ENCODE measurements at places on chromosomes 7 and 10. TPM values are rescaled to one million over a fixed set of nuclear protein-coding genes. Genes with fewer than 3 reads are reported as not detected.

The SUGCT gene
- 0.78 TPM for total RNA-seq

DNA sequence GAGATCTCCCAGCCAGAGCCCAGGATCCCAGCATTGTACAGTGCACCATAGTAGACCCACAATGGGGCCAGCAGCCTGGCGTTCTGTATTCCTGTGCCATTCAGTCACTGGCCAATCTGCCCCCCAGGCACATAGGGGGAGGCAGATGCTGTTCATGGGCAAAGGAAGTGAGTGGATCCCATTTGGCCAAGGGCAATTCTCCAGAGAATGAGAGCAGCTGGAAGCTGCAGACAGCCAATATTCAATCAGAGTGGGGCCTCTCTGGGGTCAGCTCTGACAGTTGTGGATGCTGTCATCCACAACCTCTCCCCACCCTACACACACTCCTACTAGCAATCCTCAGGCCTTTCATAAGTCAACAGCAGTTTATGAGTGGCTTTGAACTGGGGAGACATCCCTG, 17.5 kb downstream of the STEAP1B start:
- H3K4me1 ChIP-seq = no peaks in the 10 kb centered on the region
- no peak for DNase-seq
- H3K27ac ChIP-seq = no peak overlapping the region

GRCh38 chr10:84903320-84903719, 574.9 kb downstream of the CCSER2 start:
- no peak for DNase-seq
- H3K36me3 ChIP-seq = no peaks in the 10 kb centered on the region
- no peak overlapping the region for H3K4me3 ChIP-seq
- H3K4me1 ChIP-seq = no peaks in the 10 kb centered on the region
- H3K27ac ChIP-seq = no peak overlapping the region

DNA sequence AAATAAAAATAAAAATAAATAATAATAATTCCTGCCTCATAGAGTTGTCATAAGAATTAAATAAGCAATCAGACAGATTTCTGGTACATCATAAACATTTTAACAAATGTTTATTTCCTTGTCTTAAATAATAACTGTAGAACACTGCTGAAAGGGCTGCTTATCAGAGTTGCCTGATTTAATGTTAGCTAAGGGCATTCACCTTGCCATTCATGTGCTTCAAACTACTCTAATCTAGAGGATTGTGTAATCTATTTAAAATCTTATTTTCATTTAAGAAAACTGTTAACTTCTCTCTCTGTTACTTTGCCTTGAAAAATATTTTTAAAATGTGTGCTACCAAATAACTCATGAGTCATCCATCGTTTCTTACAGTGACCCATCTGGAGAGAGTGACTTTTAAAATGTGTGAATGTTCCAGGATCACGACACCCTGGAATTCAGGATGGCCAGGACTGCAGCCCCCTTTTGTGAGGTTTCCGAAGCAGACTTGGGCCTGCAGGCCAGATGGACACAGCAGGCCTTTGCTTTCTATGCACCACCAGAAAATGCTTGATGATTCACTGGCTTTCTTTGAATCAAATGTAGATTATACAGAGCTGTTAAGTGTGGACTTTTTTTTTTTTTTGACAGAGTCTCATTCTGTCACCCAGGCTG, 109.1 kb upstream of the TNS3 start:
- DNase-seq = peak; percentile 18
- no peaks in the 10 kb centered on the region for H3K36me3 ChIP-seq
- no peak overlapping the region for H3K27ac ChIP-seq

DNA sequence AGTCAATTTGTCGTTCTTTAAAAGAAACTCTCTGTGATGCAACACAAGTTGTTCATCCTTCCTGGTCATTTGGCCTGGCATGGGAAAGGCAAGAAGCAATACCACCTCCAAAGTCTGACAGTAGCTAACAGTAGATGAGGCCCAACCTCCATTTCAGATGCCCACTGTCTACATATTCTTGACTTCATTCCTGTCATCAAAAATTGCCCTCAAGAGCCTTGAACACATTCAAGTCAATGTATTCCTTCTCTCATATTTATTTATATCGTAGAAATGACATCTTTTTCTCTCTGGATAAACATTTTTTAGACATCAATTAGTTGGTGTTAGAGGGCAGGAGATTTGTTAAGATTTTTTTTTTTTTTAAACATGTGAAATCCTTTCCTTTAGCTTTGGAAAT, 33.7 kb downstream of the ABLIM1 start:
- H3K27ac ChIP-seq = peak overlapping the region; percentile 81
- DNase-seq = no peak
- H3K4me1 ChIP-seq = peaks cover 39% of the 10 kb centered on the region
- H3K4me3 ChIP-seq = no peak overlapping the region
- H3K36me3 ChIP-seq = no peaks in the 10 kb centered on the region

- H3K4me1 ChIP-seq = peaks cover 46% of the 10 kb centered on the region
- H3K4me3 ChIP-seq = no peak overlapping the region
- no peak overlapping the region for H3K27ac ChIP-seq
- H3K36me3 ChIP-seq = no peaks in the 10 kb centered on the region
- DNase-seq = no peak
- peaks cover 10% of the 10 kb centered on the region for H3K27me3 ChIP-seq
Observed at GRCh38 chr7:157274991-157275427, 61.8 kb upstream of the DNAJB6 start.

DNA sequence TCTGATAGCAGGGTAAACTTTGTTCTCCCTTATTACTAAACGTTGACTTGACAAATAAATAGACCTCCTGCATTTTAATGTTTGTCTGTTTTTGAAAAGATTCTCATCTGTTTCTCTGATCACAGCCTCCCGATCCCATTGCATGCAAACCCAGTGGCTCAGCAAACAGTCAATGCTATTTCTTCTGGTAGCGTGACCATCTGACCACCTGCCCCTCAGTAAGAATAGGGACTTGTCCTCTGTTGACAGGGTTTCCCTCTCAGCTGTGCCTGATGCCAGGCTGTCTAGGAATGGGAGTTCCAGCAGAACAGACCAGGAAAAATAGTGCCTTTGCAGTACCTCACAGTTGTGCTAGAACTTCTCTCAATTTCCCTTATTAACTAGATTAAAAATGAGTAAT, 40.7 kb upstream of the EBLN1 start:
- H3K36me3 ChIP-seq = no peaks in the 10 kb centered on the region
- no peak for DNase-seq
- no peak overlapping the region for H3K27ac ChIP-seq
- H3K4me3 ChIP-seq = no peak overlapping the region

DNA sequence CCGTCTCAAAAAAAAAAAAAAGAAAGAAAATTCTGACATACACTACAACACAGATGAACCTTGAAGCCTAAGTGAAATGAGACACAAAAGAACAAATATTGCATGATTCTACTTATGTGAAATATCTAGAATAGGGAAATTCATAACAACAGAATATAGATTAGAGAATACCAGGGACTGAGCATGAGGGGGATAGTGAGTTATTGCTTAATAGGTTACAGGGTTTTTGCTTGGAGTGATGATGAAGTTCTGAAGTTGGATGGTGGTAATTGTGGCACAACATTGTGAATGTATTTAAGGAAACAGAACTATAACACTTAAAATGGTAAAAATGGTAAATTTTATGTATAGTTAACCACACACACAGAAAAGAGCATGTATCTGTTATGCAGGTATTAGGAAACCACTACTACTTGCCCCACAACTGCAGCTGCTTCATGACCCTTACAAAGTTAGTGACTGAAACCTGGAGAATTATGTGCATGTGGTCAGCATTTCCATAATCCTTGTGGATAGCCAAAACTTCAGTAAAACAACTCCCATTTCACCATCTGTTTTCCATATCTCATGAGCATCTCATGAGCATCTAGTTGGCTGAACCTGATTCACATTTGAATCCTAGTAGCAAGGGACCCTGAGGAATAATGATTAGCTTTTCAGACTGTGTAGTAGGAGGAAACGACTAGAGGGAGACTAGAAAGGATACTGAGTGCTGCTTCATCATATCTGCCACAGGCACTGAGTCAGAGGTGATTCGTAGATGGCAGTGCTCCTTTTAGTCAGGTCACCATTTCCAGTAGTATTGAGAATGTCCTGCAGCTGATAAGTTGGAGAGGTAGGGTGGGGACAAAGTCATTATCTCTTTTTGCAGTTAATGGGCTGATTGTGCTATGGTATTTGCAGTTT, 26.3 kb downstream of the SAMD8 start:
- no peaks in the 10 kb centered on the region for H3K27me3 ChIP-seq
- DNase-seq = no peak
- no peak overlapping the region for H3K27ac ChIP-seq
- H3K4me1 ChIP-seq = peaks cover 23% of the 10 kb centered on the region

GRCh38 chr7:28981161-28981465, 23.0 kb upstream of the TRIL start:
- no peaks in the 10 kb centered on the region for H3K36me3 ChIP-seq
- H3K27ac ChIP-seq = no peak overlapping the region
- no peaks in the 10 kb centered on the region for H3K27me3 ChIP-seq
- DNase-seq = no peak

GRCh38 chr10:44829426-44829825, 81.7 kb upstream of the TMEM72 start:
- no peak overlapping the region for H3K27ac ChIP-seq
- H3K4me3 ChIP-seq = no peak overlapping the region
- H3K4me1 ChIP-seq = no peaks in the 10 kb centered on the region

DNA sequence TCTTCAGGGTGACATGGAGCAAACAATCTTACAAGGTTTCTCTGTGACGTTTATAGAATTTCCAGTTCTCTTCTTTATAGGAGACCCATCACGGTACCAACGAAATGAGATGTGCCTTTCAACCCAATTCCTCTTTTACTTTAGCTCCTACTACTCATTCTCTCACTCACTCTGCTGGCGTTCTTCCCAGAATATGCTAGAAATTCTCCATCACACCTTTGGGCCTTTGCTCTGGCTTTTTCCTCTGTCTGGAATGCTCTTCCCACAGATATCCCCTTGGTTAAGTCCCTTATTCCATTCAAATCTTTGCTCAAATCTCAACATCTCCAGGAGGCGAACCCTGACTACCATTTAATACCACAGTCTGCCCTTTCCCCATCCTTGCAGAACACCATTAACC, 39.0 kb downstream of the SEMA3C start:
- no peaks in the 10 kb centered on the region for H3K4me1 ChIP-seq
- no peak overlapping the region for H3K4me3 ChIP-seq
- no peak for DNase-seq
- no peaks in the 10 kb centered on the region for H3K36me3 ChIP-seq
- H3K27me3 ChIP-seq = no peaks in the 10 kb centered on the region
- no peak overlapping the region for H3K27ac ChIP-seq

The TRPV5 gene
- not detected for total RNA-seq

DNA sequence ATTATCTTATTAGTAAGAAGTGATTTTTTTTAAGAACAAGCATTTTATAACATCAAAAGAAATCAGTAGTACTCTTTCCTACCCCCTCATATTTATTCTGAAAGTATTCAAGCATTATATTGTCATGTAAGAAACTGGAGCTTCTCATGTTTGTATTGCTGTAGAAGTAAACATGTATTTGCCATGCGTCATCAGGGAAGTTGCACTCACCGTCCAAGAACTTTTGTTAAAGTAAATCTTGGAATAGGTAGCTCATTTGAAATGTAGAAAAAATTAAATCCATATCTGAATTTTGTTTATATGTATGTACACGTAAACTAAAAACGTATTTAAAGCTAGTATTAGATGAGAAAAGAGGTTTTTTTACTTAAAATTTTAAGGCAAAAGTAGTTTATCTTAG, 96.8 kb downstream of the PTEN start:
- peaks cover 26% of the 10 kb centered on the region for H3K4me1 ChIP-seq
- H3K27ac ChIP-seq = peak overlapping the region; percentile 8
- no peaks in the 10 kb centered on the region for H3K27me3 ChIP-seq
- peaks cover 5% of the 10 kb centered on the region for H3K36me3 ChIP-seq
- H3K4me3 ChIP-seq = no peak overlapping the region
- DNase-seq = no peak

- no peaks in the 10 kb centered on the region for H3K36me3 ChIP-seq
- H3K4me1 ChIP-seq = no peaks in the 10 kb centered on the region
- H3K27ac ChIP-seq = no peak overlapping the region
- no peak overlapping the region for H3K4me3 ChIP-seq
- DNase-seq = no peak
Observed at GRCh38 chr10:85679061-85679460, 687.5 kb downstream of the GRID1 start.

Measured in body of pancreas (tissue), 4 donors.